ENCODE measurements at places on chromosomes 5 and 9. TPM values are rescaled to one million over a fixed set of nuclear protein-coding genes. Genes with fewer than 3 reads are reported as not detected.
A peak's percentile ranks its signal among the peaks of the same experiment; 100 is the strongest.

- no peak for DNase-seq
Measured at GRCh38 chr5:3905521-3905920, 309.9 kb downstream of the IRX1 start.

DNA sequence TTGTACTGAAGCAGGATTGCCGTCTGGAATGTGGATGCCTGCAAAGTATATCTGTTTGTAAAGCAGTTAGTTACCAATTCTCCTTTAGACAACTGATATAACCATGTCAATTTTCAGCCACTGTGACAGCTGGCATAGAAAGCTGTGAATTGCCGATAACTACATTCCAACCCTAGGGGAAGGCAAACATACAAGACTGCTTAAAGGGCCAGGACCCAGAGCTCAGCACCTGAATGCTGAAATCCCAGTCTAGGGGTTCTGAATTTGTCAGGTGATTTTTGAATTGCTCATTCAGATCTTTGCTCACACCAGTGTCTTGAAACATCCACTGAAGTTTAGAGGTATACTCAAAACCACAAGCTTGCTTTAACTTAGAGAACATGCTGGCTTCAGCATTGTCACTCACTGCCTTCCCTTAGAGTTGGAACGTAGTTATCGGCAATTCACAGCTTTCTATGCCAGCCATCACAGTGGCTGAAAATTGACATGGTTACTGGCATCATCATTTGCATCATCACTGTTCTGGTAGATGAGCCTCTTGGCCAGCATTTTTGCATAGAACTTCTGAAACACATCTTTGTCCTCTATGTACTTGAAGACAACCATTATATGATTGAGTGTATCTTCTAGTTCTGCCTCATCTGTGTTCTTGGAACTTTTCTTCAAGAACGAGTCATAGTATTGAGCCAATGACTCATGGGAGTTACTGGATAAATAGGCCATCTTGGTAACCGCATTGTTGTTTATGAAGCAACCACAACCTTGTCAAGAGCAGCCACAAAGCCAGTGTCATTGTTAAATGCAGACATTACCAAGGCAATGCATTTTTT, 82.1 kb downstream of the CCDC192 start:
- peak; percentile 97 for DNase-seq

GRCh38 chr9:135670721-135671590, 7.8 kb downstream of the LCN9 start:
- DNase-seq: no peak

- DNase-seq: no peak
Measured at GRCh38 chr9:14004110-14004509, 309.8 kb downstream of the NFIB start.

DNA sequence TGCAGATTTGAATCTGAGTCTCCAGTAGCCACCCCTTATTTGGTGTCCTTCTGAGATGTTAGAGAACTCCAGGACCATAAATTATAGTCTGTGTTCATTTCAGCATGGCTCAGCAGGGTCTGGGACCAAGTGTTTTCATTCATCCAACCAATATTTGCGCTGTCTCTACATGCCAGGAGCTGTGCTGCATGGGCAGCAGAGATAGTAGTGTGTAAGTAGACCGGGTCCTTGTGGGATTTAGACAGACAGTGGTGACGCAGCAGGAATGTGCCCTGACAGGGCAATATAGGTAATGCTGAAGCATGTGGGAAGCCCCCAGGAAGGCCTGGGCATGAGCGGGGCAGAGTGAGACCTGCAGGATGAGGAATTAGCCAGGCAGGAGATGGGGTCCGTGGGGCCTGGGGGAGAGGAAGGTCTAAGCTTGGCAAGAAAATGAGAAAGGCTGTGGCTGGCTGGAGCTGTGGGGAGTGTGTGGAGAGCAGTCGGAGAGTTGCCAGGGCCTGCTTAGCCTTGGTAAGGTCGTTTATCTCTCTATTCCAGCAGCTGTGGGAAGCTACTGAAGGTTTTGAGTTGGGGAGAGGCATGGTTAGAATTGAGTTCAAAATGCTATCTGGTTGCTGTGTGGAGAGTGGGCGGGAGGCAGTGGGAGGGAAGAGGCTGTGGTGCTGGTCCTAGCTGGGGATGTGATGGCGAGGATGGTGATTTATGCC, 16.8 kb downstream of the STXBP1 start:
- DNase-seq: no peak

DNA sequence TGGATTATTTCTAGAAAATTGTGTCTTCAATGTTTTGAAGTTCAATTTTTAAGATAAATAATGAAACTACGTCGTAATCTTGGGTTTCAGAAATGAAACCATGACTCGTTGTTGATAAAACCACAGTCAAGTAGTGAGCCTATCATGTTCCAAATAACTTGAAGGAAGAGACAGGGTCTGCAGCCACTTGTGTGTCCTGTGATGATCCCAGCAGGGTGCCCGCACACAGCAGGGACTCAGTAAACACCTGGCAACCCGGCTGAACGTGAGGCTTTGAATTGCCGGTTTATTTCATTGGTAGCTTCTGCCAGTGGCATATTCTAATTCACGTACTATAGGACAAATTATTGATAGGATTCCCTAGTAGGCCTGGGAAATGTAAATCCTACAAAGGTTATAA, 679.6 kb downstream of the IRX1 start:
- DNase-seq: no peak

DNA sequence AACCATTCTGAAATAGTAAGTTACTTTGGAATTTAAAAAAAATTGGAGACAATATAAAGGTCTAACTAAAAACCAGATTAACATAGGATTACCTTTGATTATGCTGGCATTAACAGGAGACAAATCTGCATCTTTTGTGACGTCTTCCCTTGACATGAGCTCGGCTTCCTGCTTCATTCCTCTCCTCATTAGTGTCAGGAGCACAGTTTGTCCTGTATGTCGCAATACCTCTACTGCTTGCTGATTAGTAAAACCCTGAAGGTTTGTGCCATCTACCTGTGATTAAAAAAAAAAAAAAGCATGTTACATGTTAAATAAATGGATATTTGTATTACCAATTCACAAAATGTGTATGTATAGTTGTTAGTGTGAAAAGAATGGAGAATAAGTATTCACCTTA, 73.7 kb downstream of the MPDZ start:
- no peak for DNase-seq

GRCh38 chr5:15304066-15304731, 195.8 kb upstream of the FBXL7 start:
- no peak for DNase-seq

DNA sequence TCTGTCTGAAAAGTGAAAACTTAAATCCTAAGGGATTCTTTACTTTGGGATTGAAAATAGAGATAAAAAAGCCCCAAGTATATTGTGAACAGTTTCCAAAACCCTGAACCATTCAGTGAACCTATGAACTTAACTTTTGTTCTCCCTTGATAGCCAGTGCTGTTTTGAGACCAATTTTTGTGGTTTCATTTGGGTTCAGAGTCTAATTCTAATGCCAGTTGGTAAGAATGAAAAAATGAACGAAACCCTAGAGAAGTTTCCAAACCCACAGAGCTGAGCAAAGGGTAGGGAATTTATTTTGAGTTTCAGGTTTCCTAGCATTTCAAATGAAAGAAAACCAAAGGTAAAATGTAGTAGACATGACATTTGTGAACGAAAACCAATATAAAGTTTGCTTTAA, 1366.8 kb downstream of the EFNA5 start:
- DNase-seq: peak; percentile 61

GDA gene
- total RNA-seq: not detected

FCN2 gene
- total RNA-seq: not detected

SPATA31A3 gene
- not detected for total RNA-seq
